ENCODE measurements at places on chromosomes 2 and 18. TPM values are rescaled to one million over a fixed set of nuclear protein-coding genes. Genes with fewer than 3 reads are reported as not detected.

- DNase-seq: no peak
Measured at GRCh38 chr2:227447606-227448005, 24.4 kb upstream of the AGFG1 start.

SETBP1 gene
- 8.1 TPM for total RNA-seq

GRCh38 chr18:7104649-7105048 is 12.9 kb downstream of the LAMA1 start:
- no peak for DNase-seq

DNA sequence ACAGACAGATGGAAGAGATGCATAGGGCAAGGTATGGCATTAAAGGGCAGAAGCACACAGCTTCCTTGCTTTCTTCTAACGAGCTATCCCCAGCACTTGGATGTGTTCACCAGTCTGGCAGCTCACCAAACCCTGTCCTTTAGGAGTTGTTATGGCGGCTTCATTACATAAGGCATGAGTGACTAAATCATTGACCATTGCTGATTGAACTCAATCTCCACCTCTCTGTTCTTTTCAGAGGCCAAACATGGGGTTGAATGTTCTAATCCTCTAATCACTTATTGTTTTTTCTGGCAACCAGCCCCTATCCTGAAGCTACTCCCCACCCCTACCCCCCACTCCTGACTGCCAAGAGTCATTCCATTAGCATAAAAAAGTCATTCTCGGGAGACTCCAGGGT is 301.8 kb downstream of the XIRP2 start:
- DNase-seq: no peak

DNA sequence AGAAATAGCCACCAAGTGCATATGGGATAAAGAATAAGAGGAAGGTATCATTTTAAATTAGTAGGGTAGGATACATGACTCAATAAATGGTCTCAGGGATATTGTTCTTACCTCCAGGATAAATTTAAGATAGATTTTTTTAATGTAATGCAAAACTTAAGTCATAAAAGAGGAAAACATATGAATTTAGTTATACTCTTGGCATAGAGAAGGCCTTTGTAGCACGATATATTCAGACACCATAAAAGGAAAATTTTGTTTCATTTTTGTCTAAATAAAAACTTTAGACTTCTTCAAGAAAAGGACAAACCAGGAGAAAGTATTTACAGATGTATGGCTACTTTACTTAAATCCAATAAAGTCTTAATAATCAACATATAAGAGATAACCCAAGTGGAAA is 78.5 kb upstream of the CAB39 start:
- no peak for DNase-seq

- peak; percentile 30 for DNase-seq
Measured at GRCh38 chr18:3886575-3887322, 436.8 kb downstream of the TGIF1 start.

DNA sequence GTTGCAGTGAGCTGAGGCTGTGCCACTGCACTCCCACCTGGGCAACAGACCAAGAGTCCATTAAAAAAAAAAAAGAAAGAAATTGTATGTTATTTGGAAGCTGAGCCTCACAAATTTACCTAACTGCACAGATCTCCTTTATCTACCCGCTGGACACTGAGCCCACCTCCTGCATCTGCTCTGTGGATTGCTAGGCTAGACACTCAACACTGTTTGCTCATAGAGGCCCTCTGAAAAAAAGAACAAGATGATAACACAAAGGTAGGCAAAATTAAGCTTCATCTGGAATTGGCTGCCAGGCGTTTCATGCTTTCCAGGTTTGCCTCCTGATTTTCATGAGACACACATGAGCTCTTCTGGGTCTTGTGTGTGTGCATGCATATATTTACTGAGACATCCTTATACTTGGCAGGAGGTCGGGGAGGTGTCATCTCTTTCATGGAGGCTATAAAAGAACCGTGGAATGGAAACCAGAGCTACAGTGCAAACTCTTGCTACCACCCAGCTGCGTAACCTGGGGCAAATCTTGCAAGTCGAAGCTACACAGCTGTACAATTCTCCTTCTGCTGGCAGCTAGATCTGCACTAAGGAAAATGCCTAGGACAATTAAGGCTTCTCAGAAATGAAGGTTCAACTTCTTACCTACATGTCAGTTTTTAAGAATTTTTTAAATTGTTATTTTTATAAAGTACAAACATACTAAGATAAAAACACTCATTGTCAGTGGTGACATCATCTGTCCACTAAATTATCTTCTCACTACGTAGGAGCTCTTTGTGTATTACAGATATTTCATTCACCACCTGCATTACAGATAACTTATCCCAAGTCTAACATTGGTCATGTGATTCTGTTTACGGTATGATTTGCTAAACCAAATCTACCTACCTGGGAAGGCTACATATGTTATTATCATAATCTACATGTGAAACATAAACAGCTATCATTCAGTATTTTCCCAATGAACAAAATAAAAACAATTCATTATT is 63.1 kb downstream of the CABYR start:
- no peak for DNase-seq

DNA sequence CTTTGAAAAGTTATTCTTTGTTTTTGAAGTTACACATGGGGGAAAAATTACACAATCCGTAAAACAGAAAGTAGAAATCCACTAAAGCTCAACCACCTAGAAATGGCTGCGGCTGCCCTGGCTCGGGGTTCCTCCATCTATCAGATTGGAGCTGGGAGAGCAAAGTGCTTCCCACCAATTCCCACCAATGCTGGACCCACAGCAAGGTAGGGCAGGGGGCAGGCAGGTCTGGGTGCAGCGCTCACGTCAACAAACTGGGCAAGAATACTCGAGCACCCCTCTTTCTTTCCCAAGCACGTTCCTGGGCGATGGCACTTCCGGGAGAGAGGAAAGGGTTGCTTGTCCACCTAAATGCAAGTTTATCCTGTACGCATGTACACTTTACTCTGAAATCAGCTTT is 217.6 kb downstream of the NDUFA10 start:
- DNase-seq: no peak

CPO gene
- not detected for total RNA-seq

- no peak for DNase-seq
Measured at GRCh38 chr2:82411071-82411470, 2048.0 kb downstream of the SUCLG1 start.

DNA sequence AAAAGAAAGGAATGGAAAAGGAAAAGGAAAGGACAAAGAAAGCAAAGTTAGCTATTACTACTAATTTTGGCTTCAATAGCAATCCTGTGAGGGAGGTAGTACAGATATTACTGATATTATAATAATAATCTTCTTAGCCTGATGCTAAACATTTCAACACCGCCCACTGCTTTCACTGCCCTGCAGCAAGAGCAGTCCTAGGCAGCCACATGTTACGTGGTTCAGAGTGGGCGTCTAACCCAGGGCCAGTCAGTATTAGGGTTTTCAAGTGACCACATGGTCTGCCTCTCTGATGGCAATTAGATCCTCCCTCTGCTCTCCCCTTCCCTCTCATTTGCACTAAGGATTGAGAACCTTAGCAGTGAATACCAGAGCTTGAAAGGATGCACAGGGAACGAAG is 83.7 kb upstream of the ZNF397 start:
- no peak for DNase-seq

DNA sequence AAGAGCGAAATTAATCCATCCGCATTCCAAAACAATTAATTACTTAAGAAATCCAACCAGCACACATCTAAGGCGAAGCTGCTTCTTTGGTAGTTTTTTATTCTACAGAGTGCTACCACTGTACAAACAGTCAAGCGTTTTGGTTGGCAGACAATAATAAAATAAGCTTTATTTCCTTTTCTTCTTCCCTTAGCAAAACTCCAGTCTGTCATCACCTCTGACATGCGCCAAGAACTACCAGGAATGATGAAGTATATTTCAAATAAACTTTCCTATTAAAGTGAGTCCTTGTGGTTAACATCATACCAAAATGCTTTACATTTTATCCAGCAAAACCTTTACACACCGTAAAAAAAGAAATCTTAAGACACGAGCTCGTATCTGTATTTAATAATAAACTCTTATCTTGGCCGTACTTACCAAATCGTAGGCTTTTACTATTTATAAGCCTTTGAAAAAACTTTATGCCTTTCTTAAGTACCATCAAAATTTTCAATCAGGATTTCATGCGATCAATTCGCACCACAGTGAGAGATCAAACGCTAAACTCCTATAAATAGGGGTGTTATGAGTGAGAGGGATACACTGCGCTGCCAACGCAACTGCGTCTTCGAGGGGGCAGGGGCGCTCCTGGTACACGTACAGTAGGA is 1.3 kb downstream of the ATL2 start:
- DNase-seq: no peak

DNA sequence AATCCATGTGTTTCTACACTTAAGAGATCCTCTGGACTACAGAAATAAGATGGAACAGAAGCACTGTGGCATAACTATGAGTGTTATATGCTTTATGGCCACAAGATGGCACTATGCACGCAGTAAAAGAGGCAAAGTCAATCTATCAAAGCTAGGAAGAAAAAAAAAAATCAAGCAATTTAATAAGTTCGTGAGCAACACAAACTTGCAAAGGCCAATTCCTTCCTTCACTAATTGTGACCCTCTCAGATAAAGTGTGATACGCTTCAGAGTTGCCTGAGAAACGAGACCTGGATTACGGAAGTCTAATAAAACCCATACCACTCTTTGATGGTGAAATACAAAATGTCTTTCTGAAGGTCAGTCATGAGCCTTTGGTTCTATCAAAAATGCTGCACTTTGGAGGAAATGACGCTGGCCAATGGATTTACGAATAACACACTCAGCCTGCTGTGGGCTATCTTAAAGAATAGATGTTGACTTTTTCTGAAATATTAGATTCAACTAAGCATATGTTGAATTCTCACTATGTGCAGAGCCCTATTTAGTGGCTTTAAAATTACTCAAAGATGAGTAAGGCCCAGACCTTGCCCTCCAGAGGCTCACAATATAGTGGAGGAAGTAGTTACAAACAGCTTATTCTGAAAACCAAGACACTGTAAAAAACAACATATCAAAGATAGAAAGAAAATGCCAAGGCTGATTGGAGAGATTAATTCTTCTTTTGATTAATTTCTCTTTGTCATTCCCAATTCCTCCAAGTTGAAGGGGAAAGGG is 35.5 kb upstream of the TTR start:
- peak; percentile 69 for DNase-seq

DNA sequence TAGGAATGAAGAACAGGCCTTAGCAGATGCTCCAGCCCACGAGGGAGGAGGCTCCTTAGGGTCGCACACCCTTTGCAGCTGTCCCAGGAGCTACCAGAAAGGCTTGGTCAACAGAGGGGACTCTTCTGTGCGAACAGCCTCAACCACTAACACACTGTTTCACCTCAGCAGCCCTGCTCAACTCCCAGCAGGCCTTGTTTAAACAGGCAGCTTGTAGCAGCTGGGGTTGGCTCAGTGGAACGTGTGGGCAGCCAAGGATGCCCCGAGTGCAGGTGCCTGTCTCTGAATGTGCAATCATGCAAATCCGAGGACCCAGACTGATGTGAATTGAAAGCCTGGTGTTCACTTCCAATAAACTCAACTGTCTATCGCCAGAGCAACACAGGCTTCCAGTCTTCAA is 88.7 kb upstream of the CXCR4 start:
- DNase-seq: peak; percentile 100

GRCh38 chr2:159186462-159186861 is 100.0 kb downstream of the WDSUB1 start:
- no peak for DNase-seq

GRCh38 chr2:73291093-73291460 is 2.3 kb downstream of the EGR4 start:
- DNase-seq: no peak

- DNase-seq: no peak
Measured at GRCh38 chr2:99793022-99793421, 303.2 kb upstream of the REV1 start.

EPB41L5 gene
- 13.1 TPM for total RNA-seq

QPCT gene
- 52.6 TPM for total RNA-seq

SCN9A gene
- total RNA-seq: not detected

DNA sequence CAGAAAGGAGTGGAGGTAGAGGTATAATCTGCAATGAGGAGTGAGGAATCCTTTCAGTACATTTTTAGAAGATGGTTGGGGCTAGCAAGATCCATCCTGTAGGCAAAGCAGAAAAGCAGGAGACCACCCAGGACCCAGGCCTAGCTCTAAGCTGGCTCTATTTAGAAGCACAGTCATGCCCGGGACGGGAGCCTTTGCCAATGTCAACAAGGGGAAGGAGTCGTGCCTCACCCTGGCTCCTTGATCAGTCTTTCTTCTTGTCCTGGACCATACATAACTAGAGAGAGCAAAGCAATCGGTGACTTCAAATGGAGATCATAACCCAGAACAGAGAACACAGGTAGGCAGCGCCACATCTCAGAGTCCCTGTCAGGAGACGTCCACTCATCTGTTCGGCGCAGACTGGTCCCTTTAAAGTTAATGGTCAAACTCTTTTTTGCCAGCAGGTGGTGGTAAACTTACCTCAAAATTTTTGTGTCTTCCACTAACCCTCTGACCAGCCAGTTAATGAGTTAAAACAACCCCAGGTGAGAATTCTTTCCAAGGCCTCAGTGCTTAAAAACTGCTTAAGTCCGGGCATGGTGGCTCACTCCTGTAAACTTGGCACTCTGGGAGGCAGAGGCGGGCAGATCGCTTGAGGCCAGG is 8.0 kb downstream of the MC5R start:
- DNase-seq: no peak

KRTCAP3 gene
- total RNA-seq: 6.9 TPM

- DNase-seq: no peak
Measured at GRCh38 chr2:230793572-230794359, 71.0 kb upstream of the ITM2C start.

DNA sequence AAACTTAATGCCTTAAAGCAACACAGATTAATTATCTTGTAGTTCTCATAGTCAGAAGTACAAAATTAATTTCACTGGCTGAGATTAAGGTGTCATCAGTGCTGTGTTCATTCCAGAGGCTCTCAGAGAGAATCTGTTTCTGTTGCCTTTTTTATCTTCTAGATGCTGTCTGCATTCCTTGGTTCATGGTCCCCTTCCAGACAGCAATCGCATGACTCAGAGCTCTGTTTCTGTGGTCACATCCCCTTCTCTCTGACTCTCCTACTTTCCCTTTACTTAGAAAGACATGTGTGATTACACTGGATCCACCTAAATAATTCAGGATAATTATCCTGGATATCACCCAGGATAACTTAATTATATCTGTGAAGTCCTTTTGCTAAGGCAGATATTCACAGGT is 148.6 kb downstream of the MAIP1 start:
- no peak for DNase-seq

DNA sequence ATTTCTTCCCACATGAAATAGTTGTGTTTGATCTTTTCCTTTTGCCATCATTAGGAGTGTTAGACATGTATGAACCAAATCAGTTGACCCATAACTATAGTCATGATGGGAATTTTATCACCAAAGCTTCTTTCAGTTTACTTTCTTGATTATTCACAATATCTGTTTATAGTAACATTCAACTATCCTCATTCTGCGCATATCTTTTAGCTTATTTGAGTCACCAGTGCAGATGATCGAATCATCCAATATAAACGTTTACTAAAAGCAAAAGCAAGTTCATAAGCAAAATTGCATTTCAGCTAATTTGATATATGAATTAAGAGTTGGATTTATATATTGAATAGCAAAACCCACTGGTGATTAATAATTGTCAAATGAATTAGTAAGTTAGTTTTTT is 216.4 kb downstream of the XIRP2 start:
- DNase-seq: no peak

GRCh38 chr2:238376884-238377391 is 49.8 kb upstream of the ASB1 start:
- no peak for DNase-seq

SCN1A gene
- not detected for total RNA-seq

GRCh38 chr2:216578325-216578724 is 54.9 kb upstream of the IGFBP2 start:
- no peak for DNase-seq

HOXD4 gene
- total RNA-seq: not detected

ERICH2 gene
- total RNA-seq: not detected

SULT1C4 gene
- not detected for total RNA-seq

ROCK1 gene
- total RNA-seq: 75.6 TPM

ALPI gene
- total RNA-seq: not detected
